ENCODE measurements at places on chromosomes 3 and 15. TPM values are rescaled to one million over a fixed set of nuclear protein-coding genes. Genes with fewer than 3 reads are reported as not detected.

- DNase-seq: no peak
These were observed 1.9 kb downstream of the CBLB start for GRCh38 chr3:105866656-105867653.

The MYLK gene
- 5.7 TPM for polyA plus RNA-seq

The GHSR gene
- polyA plus RNA-seq: not detected

- DNase-seq: no peak
These were observed 172.8 kb downstream of the PLCH1 start for GRCh38 chr3:155572085-155572484.

- no peak for DNase-seq
These were observed 11.6 kb downstream of the ATOSA start for GRCh38 chr15:52667597-52667996.

- DNase-seq: no peak
These were observed 13.0 kb downstream of the MEF2A start for GRCh38 chr15:99578809-99579208.

The ARGFX gene
- not detected for polyA plus RNA-seq

GRCh38 chr3:153130312-153130977 is 31.6 kb upstream of the RAP2B start:
- DNase-seq: no peak

GRCh38 chr3:50241163-50241562 is 5.2 kb downstream of the GNAI2 start:
- no peak for DNase-seq

The TNFAIP8L3 gene
- not detected for polyA plus RNA-seq

The SQOR gene
- polyA plus RNA-seq: 70.9 TPM

- DNase-seq: no peak
These were observed 94.7 kb upstream of the TGFBR2 start for GRCh38 chr3:30511524-30512251.

DNA sequence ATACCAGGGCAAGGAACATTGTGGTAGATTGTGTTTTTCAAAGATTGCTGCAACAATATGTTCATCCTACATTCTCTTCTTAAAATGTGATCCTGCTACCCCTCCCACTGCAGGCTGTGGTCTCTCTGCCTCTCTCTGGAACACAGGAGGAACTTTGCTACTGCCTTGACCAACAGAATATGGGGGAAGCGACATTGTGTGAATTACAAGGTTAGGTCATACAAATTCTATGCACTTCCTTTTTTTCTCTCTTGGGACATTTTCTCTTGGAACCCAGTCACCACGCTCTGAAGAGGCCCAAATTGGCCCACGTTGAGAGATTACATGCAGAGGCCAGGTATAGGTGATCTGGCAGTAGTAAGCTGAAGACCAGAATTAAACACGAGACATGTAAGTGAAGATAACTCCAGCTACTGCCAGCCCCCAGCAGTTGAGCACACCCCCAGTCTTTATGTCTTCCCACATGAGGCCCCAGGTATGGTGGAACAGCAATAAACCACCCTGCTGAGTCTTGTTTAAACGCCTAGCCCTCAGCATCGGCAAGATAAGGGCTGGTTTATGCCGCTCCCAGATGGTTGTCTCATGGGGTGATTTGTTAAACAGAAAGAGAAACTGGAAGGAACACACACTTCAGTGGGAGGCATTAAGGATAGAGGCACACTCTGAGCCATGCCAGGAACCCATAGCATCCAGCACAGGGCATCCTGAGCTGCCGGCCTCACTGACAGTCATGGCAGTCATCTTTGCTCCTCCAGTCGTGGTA is 59.9 kb downstream of the FAM43A start:
- DNase-seq: no peak

- no peak for DNase-seq
These were observed 70.1 kb downstream of the ST8SIA2 start for GRCh38 chr15:92463826-92464225.

The LRRC34 gene
- 1.5 TPM for polyA plus RNA-seq

Data from naive B cell (primary cell).